Naive thymus-derived CD4-positive, alpha-beta T cell (primary cell): ENCODE measurements at places on chromosomes 2 and 18. TPM values are rescaled to one million over a fixed set of nuclear protein-coding genes. Genes with fewer than 3 reads are reported as not detected.

DNA sequence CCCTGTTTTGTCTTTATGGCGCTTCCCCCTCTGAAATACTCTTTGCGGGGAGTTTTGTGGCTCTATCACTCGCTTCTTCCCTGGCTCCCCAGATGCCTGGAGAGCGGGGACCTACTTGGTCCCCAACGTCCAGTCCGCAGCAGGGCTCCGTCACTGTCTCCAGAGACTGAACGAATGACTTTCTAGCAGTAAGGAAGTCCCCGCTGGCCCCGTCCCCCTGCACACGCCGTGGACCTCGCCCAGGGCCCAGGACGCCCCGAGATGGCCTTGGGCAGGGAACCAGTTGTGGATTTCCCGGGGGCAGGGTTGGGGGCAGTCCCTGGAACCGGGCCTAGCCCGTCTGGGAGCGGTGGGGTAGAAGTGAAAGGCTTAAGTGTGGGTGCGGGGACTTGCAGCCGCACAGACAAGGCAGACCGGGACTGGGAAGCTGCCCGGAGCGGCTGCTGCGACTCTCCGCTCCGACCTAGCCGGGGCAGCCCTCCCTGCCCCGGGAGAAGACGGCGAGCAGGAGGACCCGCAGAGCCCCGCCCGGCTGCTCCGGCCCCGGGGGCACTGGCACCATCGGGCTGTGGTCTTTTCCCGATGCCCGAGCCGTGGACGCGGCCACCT lies 821 bp upstream of the EPHA4 start:
- peak overlapping the region; percentile 91 for H3K4me3 ChIP-seq
- H3K27ac ChIP-seq, result no peak overlapping the region
- no peaks in the 10 kb centered on the region for H3K36me3 ChIP-seq

DNA sequence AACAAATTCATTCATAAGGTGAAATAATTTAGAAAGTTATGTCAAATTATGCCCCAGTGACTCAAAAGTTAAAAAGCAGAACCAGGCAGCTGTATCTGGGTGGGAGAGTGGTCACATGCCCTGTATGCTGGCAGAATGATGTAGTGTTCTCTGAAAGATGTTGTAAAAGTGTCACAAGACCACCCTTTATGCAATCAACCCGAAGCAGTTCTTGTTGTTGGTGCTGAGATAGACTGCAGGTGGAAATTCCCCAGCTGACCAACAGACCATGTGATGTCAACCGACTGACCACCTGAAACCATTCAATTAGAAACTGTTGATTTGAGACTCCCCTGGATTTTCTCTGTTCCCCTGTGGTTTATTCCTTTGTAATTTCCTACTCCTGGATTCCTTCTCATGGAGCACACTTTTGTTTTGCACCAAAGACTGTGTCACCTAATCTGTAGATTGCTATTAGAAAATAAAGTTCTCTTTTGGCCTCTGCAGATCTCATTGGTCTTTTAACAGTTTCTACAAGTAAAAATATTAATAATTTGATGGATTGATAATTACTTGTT lies 1341.3 kb upstream of the LRRTM1 start:
- H3K27me3 ChIP-seq, result no peaks in the 10 kb centered on the region
- no peaks in the 10 kb centered on the region for H3K4me1 ChIP-seq
- no peaks in the 10 kb centered on the region for H3K36me3 ChIP-seq
- no peak overlapping the region for H3K4me3 ChIP-seq
- DNase-seq, result no peak

- H3K4me1 ChIP-seq, result no peaks in the 10 kb centered on the region
- H3K27ac ChIP-seq, result no peak overlapping the region
- no peak overlapping the region for H3K4me3 ChIP-seq
- DNase-seq, result peak; percentile 22
- no peaks in the 10 kb centered on the region for H3K27me3 ChIP-seq
These were observed 19.2 kb downstream of the E2F6 start for GRCh38 chr2:11446733-11447248.

DNA sequence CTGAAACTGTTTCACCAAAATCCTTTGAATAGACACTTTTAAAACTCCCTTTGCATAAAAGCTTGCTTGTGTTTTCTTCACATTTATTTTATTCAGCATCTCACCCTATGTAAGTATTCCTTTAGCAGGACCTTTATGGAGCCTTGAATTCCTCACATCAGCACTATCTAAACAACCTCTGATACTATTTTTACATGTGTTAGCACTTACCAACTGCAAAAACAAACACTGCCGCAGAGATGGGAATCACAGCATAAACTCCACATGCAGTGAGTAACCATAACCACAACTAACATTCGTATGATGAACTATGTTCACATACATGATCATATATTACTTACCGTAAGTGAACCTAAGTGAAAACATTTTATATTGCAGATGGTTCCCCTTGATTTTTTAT lies 15.4 kb downstream of the FBXO15 start:
- no peaks in the 10 kb centered on the region for H3K4me1 ChIP-seq
- H3K36me3 ChIP-seq, result no peaks in the 10 kb centered on the region
- no peaks in the 10 kb centered on the region for H3K27me3 ChIP-seq
- H3K27ac ChIP-seq, result no peak overlapping the region
- H3K4me3 ChIP-seq, result no peak overlapping the region

DNA sequence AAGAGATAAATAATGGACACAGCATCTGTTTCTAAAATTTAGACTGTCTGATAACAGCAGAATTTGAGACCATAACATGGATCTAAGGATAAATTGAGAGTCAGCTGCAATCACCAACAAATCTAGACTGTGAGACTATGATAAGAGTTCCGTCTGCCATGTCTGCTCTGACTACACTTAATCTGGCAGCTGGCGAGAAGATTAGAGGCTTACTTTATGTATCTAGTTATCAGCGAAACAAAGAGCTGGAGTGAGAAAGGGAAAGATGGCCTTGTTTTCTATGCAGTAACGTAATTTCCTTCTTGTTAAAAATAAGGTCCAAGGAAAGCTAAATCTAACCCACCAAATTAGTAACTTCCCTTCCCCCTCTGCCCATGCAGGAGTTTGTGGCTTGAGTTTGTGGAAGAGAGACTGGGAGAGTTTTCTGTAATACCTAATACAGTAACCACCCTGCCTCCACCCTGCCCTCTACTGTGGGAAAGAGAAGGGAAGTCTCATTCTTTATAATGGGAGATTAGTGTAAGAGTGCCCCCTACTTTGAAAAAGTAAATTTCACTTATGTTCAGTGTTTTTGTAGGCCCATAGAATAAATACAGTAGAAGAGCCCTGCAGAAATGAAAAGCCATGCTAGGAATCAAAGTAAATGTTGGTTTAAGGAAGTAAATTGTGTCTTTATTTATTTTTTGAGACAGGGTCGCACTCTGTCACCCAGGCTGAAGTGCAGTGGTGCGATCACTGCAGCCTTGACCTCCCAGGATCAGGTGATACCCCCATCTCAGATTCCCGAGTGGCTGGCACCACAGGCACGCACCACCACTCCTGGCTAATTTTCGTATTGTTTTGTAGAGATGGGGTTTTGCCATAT lies 27.5 kb downstream of the EML4 start:
- H3K4me1 ChIP-seq, result peaks cover 48% of the 10 kb centered on the region
- H3K36me3 ChIP-seq, result no peaks in the 10 kb centered on the region
- no peaks in the 10 kb centered on the region for H3K27me3 ChIP-seq

ANKRD30B gene
- total RNA-seq, result not detected in 2 replicates

LYPD6B gene
- total RNA-seq, result not detected

RBMS1 gene
- total RNA-seq, result 101 TPM

COLEC11 gene
- not detected for total RNA-seq
